ENCODE measurements at places on chromosomes 6 and 20.
A peak's percentile ranks its signal among the peaks of the same experiment; 100 is the strongest.

DNA sequence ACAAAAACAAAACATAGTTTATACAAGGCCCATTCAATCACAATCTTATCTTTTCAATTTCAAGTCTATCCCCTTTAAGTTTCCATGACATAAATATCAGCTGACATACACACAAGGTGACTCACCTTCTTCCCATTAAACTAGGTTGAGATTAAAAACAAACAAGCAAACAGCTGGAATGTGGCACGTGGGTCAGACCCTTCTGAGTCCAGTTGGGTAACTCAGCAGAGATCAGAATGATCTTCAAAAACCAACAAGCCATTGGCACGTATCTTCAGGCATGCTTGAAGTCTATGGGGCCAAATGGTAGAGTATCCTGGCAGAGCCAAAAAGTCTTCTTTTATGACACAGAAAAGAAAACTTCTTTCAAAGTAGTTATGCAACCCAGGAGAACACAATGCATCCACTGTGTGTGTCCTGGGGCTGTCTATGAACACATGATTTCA, 603.5 kb upstream of the CITED2 start:
- DNase-seq: no peak

DNA sequence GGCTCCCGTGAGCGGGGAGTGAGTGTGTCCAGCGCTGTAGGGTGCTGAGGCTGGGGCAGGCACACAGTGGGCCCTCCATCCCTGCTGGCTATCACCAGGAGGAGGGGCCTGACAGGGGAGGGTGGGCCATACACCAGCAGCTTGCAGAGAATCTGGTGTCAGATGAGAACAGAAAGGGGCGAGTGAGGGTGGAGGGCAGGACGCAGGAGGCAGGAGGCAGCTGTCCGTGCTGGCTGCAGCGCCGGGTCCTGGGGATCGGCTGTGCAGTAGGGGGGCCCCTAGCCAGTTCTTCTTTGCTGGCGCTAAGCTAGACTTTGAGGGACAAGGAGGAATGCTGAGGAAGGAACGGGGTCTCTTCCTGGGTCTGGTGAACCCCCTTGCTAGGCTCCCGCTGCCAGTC, 1.6 kb upstream of the CABLES2 start:
- DNase-seq: no peak

DNA sequence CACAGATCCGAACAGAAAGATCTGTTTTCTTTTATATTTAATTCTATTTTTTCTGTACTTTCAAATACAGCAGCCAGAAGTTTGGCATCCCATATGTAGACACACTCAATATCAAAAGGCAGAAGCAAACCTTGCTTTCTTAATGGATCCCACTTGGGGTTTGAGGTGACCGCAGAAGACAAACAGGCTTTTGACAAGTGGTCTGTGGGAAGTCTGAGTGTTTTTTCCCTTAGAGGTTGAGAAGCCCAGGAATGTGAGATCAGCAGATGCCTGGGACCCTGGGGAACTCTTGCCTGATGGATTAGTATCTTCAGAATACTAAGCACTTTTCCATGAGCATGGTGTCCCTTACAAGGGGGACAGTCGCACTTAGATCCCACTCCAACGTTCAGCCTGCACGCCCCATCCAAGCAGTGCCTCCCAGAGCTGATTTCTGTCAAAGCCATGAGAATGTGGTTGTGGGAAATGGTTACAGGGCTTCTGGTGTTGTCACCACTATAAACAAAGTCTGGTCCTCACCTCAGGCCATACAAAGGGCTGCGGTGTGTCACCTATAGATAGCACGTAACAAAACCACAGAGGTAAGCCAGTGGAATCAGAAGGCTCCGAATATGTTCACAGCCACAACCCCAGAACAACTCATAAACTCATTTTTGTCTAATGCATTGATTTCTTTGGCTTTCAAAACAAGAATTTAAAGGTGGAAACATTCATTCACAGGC, 12.7 kb downstream of the IL17F start:
- peak; percentile 30 for DNase-seq

GRCh38 chr6:144935661-144936060, 650.5 kb downstream of the UTRN start:
- DNase-seq: no peak

DNA sequence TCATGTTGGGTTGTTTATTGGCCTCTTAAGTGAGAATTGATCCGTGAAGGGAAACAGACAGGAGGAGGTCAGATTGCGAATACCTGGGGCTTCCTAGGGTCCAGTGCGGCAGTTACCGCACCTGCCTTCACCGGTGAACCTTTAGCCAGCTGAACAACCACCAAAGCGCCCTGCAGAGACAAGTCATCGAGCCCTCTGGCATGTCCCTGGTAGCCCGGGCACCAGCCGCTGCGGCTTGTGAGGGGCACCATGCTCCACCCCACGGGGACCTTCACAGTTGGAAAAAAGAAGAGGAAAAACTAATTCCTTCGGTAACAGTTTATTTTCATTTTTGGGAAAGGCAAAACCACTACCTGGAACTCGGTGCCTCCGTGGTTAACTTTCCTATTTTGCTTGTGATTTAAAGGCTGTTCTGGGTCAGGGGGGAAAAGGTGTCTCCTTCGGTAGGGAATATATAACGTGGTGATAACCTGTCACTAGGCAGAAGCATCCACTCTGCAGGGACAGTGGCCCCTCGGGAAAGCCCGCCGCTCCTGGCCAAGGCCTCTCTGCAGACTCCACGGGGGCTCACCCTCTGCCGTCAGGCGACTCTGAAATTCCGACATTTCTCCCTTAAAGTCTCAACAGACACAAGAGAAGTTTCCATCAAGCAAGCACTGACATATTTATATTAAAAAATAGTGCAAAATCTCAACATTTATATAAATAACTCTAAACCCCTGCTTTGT, 30.7 kb upstream of the ZBP1 start:
- DNase-seq: no peak

DNA sequence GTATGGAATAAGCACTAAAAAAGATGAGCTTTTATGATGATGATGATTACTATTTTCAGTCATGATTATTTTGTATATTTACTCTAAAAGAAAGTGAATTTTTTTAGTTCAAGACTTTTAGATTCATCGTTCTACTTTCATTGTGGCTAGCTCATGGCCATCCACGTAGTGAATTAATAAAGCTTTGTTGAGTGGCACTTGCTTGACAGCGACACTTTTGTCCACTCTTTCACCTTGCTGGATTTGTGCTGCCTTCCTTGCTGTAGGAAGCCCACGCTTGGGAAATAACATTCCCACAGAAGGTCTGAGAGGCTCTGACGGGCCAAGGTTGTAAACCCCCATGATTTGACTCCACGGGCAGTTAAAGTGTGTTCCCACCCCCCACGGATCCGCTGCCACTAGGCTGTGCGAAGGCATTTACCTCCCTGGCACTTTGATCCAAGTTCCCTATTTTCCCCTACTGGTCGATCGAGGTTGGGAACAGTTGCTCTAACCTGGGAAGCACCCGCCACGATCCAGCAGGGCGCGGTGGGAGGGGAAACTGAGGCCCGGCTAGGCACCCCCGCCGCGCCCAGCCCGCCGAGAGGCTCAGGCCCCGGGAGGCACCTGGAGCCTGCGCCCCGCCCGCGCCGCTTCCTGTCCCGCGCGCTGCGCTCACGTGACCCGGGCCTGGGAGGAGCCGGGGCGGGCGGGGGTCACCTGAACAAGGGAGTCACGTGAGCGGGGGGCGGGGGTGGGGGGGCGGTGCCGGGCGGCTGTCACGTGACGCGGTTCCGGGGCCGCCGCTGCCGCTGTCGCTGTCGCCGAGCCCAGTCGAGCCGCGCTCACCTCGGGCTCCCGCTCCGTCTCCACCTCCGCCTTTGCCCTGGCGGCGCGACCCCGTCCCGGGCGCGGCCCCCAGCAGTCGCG, at the start of gene IGF2R:
IGF2R (plus strand) TSS at position 788 of the 909 bp plus-strand sequence. CDS start 165 bp downstream, outside the sequence.
- DNase-seq: peak; percentile 94

DNA sequence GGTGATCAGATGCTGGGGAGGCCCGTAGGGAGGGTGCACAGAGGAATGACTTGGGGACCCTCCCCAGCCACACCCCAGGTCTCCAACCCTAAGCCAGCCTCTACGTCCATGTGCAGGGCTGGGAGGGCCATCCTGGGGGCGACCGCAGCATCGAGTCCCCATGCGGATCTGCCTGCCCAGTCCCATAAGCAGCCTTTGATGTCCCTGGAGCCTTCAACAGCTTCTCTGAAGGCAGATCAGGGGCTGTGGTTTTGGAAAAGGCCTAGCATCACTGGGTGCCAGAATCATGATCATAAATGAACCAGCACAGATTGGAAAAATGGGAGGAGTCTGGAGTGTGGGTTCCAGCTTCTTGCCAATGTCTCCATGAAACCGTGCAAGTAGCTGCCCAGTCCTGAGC, 22.9 kb downstream of the TOX2 start:
- no peak for DNase-seq

DNA sequence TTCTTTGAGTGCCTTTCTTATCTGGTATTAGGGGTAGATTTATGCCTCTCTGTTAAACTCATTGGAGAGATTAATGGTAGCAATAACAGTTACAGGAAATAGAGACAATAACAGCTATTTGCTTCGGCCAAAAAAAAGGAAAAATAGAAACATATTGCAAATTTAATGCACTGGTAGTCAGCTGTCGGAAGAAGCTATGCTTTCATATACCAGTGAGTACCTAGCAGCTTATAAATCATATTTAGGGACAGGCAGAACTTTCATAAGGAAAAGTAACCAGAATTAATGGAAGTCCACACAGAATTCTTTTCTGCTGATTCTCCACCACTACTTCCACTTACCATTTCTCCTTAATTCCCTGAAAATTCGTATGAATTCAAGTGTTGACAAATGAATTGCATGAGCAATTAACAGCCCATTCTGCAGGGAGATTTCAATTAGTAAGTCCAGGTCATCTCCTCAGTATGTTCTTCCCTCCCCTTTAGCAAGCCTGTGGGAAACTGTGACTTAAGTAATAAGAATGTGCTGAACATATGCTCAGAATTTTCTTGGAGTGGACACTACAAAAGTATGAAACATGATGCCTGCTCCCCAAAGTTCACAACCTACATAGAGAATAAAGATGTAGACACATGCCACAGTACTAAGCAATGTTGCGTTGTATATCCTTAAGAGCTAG, 196.7 kb upstream of the KCNQ5 start:
- DNase-seq: no peak

DNA sequence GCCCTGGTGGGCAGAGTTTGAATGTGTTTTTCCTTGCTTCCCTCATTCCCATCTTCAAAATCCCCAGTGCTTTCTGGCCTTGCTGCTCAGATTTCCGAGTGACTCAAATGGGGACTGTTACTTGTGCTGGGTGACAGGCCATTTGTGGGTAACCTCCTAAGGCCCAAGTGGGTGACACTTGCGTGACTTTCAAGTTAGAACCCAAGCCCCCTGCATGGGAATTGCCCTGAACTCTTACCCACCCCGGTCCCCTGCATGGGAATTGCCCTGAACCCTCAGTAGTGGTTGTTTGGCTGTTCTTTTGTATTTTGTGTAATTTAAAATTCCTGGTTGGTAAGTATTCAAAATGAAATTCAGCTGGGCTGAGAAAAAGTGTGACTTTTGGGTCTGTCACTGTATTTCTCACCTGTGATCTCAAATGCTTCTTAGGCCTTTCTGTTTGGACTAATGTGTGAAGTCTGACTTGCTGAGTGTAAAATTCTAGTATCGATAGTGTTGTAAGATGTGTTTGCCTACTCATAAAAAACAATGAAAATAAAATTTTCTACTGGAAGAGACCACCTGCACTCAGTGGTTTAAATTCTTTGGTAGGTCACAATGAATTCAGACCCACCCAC, 12.4 kb upstream of the RBM38 start:
- no peak for DNase-seq

GRCh38 chr6:51855310-51856082, 231.9 kb downstream of the PKHD1 start:
- no peak for DNase-seq

DNA sequence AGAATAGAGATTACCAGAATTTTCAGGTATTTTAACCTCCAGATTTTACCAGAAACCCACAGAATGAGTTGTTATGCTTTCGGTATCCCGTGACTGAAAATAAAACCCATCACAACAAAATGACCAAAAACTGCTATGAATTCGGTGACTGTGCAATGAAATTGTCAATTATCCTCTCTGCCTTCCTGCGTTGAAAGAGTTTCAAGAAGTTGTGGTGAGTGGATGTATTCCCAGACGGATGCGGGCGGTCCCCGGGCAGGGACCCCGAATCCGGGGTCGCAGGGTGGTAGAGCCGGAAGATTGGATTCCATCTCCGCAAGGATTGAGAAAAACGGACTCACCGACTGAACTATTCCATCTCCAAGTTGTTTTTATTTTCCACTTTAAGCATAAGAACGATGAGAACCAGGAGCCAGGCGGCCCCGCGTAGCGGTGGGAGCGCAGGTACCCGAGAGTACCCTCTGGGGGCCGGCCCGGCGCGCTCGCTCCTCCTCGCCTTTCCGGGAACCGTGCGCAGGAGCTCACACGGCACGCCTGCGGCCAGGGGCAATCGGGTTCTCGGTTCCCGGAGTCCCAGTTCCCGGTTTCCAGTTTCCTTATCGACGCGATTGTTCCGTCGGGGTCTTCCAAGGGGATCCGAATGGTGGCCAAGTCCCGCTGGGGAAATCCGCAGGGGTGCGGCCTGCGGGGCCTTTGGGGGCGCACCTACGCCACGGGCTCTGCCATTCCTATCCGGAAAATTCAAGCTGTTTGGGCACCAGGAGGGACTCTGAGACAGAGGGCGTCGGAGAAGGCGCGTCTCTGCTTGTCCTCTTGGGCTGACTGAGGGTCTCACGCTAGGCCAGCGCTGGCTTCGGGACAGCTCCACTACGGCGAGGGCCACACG, 104.9 kb upstream of the PRDM1 start:
- no peak for DNase-seq

DNA sequence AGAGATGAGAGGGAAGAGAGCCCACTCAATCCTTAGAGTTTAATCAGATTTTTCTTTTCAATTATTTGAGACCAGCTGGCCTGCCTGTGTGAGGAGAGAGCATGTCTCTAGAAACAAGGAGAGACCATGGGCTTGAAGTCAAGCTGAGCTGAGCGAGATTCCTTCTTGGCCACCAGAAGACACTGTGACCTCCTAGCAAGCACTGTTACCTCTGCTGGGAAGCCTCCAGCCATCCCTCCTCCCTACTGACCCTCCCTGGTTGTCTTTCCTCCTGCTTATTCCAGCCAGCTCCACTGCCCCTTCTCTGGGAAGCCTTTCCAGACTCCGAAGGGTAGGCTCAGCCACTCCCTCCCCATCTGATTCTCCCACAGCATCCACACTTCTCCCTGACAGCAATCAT, 110.0 kb downstream of the SCML4 start:
- DNase-seq: no peak

GRCh38 chr6:51753635-51754034, 333.8 kb downstream of the PKHD1 start:
- no peak for DNase-seq

DNA sequence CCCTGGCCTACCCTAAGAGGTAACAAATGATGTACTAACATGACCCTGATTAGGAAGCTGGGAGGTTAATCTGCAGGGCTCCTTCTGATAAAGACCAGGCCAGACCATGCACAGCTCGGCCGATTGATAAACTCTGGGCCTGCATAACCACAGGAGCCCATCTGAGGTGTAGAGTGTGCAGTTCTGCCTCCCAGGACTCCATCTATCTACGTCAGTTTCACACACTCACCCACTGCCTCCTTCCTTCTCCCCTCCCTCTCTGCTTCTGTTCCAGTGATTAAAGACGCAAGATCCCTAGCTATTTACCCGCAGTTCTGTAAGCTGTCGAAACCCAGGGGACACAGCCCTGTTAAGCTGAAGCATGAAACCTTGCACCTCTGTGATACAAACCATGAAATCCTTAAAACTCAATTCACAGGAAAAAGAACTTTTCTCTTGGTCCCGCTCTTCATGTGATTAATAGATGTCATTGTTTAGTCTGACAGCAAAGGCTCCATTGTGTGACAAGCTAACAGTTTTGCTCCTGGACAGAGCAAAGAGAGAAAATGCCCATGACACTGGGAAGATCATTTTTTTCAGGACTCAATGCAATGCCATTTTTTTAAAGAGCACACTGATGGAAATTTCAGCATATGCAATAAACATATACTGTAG, 470.6 kb downstream of the MAFB start:
- DNase-seq: no peak
